ENCODE measurements at places on chromosomes 2 and 18.

- DNase-seq: peak; percentile 92
Measured at GRCh38 chr2:8488001-8488738, 193.7 kb upstream of the ID2 start.

DNA sequence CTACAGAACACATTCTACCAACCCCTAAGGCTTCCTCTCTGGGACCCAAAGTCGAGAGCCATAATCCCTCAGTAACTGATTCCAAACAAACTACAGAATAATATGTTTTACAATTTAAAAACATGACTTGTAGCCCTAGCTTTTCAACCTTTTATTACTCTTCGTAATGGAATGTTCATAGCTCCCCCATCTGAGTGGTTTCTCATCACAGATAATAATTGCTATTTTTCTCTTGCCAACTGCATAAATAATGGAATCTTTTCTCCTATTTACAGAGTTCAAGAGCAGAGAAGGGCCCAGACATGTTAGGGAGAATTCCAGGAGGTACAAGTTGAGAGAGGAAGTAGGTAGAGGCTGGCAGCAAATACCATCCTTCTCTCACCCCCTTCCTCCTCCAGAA is 59.9 kb upstream of the CERS6 start:
- DNase-seq: no peak

DNA sequence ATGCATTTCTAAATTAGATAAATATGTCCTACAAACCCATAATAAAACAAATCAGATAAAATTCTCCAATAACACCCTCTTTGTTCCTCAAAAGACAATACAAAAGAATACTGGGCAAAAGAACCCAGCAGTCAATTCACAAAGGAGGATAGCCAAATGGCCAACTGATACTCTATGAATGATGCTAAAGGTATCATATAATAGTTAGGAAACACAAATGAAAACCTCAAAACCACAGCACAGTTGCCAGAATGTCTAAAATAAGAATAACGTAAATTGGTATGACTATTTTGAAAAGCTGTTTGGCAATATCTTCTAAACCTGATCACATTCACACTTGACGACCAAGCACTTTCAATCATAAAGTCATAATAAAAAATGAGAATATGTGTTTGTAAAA is 315.4 kb downstream of the CDH7 start:
- no peak for DNase-seq

DNA sequence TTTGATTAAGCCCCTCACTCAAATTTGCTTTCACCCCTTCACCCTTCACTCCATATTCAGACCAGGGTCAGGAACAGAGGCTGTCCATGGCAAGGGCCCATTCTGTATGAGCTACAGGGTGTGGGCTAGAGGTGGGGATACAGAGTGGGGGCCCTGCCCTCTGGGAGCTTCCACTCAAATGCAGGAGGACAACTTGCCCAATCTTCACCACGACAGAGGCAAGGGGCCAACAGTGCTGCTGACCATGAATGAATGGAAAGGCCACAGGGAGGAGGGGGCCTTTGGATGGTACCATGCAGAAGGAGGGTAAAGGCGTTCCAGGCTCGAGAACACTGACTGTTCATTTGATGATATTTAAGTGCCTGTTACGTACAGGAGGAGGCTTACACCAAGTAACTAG is 22.8 kb downstream of the ADRA2B start:
- DNase-seq: no peak

DNA sequence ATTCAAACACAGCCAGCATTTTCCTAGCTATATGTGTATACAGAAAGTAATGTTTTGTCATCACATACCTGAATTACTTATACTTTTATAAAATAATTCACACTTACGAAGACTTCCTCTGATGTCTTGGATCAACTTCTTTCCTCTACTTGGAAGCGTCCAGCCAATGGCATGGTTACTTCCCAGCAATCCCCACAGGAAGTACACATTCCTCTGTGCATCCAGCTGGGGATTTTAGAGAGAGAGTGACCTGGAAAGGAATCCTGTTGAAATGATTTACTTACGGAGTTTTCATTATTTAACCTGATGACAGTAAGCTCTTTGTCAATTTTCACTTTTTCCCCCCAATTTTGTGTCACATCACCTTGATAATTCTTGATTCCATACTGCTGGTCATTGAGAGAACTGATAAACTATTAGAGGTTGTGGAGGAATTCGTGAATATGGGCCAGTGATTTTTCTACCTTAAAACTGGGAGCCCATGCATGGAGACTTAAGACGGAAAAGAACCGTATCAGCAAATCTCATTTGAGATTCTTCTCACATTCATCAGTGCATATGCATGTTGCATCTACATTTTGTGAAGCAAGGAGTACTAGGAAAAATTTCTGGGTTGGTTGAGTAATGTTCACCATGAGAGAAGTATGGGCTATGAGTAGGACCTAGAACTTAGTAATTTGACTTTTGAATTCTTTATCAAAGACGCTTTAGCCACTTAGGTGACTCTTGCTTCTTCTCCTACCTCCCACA is 9.0 kb upstream of the IL18R1 start:
- no peak for DNase-seq

DNA sequence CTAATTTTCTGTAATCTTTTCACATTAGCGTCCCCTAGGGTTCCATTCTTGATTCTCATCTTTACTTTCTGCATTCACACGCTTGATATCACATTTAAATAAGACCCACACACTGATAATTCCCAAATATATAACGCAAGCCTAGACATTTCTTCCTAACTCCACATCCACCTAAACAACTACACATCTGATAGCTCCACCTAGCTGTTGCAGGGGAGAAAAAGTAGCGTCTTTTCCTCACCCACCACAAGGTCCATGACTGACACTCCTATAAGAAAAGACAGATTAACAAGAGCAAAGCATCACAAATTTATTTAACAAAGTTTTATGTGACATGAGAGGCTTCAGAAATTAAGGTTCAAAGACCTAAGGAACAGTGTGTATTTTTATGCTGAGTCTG is 862.2 kb upstream of the DDX18 start:
- DNase-seq: no peak

- no peak for DNase-seq
Measured at GRCh38 chr18:49621717-49622351, 60.0 kb downstream of the LIPG start.

DNA sequence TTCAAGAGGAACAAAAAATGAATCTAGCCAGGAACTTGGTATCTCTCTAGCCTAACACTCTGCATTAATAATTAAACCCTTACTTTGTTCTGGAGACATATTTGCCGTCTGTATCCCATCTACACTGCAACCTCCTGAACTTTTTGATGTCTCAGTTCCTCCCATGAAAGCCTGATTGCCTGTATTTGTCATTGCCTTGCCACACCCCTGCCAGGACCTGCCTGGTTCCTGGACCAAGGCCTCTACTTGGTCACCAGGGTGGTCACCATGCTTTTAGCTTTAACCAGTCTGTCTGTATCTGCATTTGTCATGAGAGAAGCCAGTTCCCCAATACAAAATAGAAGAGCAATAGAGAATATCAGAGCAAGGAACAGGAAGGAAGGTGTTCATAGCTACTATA is 58.8 kb upstream of the NOL4 start:
- no peak for DNase-seq

DNA sequence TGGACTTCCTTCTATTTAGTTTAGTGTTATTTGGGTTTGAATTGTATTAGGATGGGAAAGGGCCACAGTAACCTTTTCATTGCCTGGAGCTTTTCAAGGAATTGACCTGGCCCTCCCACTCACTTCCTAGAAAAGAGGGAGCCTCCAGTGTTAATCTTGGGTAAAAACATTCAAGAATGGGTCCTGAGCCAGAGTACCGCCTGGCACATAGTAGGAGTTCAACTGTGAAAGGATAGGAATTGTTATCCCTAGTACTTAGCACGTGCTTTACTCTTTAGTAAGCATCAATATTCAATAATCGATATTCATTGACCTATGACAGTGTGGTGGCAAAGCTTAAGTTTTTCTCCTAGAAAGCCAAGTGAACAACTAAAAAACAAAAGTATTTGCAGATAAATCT is 179.9 kb downstream of the IRS1 start:
- no peak for DNase-seq

DNA sequence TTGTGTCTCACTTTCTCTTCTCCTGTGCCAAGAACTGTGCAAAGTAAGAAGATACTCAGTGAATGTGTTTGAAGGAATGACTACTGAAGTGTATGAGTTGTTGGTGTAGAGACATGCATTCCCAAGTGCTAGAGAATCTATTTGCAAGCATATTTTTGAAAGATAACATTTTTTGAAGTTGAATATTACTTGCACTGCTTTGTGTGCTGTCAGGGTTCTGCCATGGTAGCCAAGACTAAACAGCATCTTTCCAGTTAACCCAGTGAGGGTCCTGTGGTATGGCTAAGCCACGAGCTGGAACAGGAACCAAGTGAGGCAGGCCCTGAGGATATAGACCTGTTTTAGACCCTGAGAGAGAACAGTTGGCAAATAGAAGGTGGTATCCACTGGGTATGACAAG is 35.2 kb upstream of the EFEMP1 start:
- no peak for DNase-seq

DNA sequence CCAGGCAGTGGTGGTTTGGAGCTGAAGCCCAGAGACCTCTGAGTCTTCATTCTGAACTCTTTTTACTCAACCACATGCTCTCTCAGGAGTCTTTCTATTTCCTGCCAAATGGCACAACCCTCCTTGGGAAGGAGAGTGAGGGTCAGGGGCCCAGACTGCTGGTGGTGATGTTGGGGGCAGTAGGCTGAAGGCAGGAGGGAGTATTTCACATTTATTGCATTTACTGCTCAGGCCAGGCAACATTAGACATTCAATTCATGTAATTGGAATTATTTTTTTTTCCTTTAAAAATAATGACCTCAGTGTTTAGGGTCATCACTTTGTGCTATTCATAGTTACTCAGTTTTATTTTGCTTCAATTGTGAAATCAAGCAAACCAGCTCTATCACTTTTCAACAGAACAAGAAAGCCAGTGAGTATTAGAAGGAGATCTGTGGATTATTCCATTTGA is 311.3 kb upstream of the NT5C1B start:
- no peak for DNase-seq

DNA sequence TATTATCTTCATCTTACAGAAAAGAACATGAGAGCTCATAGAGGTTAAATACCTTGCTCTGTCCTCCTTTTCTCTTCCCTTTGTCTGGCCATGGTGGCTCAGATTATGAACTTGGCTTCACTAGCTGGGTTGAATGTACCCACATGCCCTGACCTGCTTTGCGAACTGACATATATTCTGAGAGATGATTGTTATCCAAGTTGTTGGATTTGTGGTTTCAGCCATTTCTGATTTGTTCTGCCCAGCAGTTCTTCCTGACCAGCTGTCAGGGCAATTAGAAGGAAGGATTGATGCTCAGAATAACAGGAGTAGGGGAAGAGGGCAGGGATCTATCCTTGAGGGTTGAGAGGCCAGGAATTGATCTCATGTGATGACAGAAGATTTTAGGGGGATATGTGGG is 236.8 kb upstream of the FAM98A start:
- DNase-seq: no peak

- DNase-seq: no peak
Measured at GRCh38 chr18:44828080-44828479, 147.4 kb downstream of the SETBP1 start.

Measured in hematopoietic multipotent progenitor cell (in vitro differentiated cells).